CD14-positive monocyte (primary cell): ENCODE measurements at places on chromosomes 1 and 21. TPM values are rescaled to one million over a fixed set of nuclear protein-coding genes. Genes with fewer than 3 reads are reported as not detected.

GRCh38 chr1:108050911-108051629 is 86.1 kb upstream of the VAV3 start:
- DNase-seq = no peak

DNA sequence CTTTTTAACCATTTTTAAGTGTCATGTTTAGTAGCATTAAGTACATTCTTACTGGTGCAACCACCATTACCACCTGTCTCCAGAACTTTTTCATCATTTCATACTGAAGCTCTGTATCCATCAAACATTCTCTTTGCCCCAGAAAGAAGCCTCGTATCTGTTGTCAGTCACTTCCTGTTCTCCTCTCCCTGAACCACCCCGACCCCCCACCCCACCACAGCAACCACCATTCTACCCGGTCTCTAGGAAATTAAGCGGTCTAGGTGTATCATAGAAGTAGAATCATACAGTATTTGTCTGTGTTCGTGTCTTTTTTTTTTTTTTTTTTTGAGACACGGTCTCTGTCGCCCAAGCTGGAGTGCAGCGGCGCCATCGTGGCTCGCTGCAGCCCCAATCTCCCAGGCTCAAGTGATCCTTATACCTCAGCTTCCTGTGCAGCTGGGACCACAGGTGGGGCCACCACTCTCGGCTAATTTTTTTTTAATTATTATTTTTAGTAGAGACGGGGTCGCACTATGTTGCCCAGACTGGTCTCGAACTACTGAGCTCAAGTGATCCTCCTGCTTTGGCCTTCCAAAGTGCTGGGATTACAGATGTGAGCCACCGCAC is 23.7 kb upstream of the EPHA8 start:
- DNase-seq = no peak

DNA sequence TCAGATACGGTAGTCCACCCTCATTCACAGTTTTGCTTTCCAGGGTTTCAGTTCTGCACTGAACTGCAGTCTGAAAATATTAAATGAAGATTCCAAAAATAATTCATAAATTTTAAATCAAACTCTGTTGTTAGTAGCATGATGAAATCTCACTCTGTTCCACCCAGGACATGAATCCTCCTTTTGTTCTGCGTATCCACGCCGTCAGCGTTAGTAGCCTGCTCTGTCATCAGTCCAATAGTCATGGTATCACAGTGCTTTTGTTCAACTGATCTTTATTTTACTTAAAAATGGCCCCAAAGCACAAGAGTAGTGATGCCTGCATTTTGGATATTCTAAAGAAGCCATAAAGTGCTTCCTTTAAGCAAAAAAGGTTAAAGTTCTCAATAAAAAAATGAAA is 23.9 kb downstream of the CHD1L start:
- no peak for DNase-seq

DNA sequence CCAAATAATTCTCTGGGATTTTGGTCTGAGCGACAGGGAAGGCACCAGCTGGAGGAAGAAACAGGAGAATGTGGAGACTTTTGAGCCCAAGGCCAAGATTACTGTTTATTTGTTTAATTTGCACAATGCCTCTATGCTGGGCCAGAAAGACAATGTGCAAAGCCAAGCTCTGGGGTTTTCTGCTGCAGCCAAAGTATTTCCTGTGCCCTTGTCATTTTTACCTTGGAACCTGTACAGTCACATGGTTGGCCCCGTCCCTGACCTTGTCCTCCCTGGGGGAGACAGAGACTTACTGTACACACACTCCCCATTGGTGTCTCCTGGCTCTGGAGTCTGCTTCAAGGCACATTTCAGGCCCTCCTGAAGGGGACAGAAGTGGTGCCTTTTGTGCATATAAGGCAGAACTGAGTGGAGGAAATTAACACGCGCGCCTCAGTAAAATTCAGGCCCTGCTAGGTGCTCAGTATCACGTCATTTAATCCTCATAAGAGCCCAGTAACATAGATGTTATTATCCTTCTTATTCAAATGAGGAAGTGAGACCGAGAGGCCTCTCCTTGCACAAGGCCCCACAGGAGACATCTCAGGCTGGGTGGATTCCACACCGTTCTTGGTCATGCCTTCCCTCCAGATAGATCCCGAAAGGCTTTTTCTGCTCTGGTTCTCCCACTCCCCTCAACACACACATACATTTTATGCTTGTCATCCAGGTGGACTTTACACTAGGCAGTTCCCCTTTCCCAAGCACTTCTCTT is 21.1 kb downstream of the C1orf115 start:
- DNase-seq = peak; percentile 39

The WDR3 gene
- polyA plus RNA-seq = 13.0 TPM

DNA sequence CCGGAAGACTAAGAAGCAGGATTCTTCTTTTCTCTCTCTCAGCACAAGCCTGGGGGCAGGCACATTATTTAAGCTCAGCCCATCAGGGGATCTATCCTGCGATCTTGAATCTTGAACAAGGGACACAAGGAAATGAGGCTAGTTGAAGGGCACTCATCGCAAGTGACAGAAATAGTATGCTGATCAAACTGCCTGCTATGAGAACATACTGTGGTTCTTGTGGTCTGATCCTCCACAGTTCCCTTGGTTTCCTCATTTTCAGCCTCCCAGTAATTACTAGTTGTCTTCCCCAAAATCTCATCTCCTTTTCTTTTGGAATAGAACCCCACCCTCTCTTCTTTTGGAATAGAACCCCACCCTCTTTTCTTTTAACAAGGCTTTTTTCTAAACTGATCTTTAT is 6.5 kb downstream of the ANKRD45 start:
- DNase-seq = no peak

DNA sequence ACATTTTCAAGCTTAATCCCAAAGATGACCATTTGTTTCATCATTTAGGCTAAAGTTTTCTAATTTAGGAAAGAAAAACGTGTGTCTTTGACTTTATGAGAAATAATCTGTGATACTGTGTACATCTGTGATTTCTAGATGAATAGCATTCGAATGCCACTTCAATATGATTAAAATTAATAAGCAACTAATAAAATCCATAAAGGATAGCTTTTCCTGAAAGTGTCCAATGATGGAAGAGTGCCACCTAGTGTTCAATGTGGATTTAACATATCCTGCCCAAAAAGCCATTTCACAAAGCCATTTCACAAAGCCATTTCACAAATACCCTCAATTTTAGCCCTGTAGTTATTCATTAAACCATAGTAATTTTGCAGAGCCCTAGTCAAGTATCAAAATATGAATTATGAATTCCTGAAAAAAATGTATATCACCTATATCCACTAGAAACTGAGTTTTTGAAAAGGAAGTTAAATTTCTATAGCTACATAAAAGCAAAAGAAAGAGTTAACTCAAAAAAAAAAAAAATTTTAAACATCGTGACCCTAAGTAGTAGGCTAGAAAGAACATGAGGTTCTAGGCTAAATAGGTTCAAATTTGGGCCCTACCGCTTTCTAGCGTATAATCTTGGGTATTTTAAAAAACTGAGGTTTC is 19.1 kb downstream of the NME7 start:
- DNase-seq = peak; percentile 50

The GTF2B gene
- 39.2 TPM for polyA plus RNA-seq

GRCh38 chr1:14590411-14591180 is 7.9 kb upstream of the KAZN start:
- no peak for DNase-seq

- DNase-seq = no peak
These were observed 1.3 kb downstream of the AHDC1 start for GRCh38 chr1:27602462-27603308.

The SPRR1B gene
- polyA plus RNA-seq = not detected in 2 replicates
